Large intestine (tissue), 12 donors: ENCODE measurements at places on chromosomes 6 and 20.

DNA sequence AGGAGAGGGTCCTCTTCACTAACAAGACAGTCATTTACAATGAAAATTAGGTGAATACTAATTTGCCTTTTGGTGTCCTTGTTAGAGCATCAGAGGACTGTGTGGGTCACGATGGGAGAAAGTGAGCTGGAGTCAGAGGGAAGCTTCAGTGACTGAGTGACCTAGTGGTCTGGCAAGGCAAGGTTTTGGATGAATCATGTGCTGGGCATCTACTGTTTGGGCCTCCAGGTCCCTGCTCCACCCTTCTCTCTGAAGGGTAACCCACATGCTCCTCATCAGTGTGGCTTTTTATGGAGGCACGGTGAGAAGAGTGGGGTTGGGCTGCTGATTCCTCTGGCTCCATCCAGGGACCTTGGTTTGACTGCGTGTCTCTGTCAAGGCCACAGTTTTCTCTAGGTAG lies 60.5 kb upstream of the EXOC2 start:
- no peak for DNase-seq

DNA sequence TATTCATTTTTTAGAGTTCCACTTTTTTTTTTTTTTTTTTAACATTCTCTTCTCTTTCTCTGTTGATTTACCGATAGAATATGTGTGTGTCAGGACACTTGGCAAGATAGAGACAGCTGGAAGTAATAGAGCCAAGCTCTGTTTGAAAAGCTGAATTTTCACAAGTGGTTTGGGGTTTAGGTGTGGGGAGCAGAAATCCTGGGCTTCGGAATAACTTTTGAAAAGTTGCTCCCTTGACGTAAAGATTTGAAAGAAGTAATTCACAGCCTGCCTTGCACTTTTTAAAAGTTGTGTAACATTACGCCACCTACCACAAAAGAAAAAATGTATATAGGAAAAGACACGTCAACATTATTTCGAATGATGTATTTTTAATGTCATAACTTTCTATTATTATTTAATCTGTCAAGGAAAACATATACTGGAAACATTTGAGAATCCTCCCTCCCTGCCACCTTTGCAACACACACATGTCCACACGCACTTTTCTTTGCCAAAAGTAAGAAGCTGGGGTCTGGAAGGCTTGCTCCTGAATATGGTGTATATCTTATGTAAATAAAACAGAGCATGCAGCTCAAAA lies 917.9 kb downstream of the KIF16B start:
- DNase-seq = no peak

GRCh38 chr6:21450628-21451027 lies 142.9 kb upstream of the SOX4 start:
- no peak for DNase-seq

DNA sequence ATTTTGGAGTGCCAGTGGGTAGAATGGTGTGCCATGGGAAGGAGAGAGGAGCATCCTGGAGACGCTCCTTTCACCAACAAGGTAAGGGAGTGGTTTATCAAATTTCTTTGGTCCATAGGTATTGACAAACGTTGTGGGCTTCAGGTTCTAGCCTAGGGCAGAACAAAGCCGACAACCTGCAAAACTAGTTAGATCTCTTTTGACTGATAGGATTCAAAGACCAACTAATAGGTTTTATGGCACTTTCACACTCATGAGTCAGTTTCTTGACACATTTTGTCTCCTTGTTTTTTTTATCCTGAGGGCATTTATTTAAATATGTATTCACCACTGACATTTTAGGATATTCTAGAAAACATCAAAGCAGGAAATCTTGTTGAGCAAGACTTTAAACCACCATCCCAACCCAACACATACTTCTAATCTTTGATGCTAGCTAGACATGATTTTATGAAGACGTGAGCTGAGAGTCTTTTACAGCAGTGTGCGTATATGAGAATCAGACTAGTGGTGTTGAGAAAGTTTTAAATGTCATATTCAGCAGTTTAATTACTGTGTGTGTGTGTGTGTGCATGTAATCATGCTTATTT lies 370.4 kb upstream of the HSF2 start:
- peak; percentile 19 for DNase-seq

GRCh38 chr20:52160621-52161204 lies 30.9 kb downstream of the ZFP64 start:
- DNase-seq = no peak

- DNase-seq = no peak
Observed at GRCh38 chr6:141824350-141824749, 308.4 kb upstream of the GJE1 start.

GRCh38 chr20:44666066-44666465 lies 14.6 kb upstream of the ADA start:
- DNase-seq = no peak

- no peak for DNase-seq
Observed at GRCh38 chr20:37822141-37822601, 80.8 kb upstream of the VSTM2L start.

DNA sequence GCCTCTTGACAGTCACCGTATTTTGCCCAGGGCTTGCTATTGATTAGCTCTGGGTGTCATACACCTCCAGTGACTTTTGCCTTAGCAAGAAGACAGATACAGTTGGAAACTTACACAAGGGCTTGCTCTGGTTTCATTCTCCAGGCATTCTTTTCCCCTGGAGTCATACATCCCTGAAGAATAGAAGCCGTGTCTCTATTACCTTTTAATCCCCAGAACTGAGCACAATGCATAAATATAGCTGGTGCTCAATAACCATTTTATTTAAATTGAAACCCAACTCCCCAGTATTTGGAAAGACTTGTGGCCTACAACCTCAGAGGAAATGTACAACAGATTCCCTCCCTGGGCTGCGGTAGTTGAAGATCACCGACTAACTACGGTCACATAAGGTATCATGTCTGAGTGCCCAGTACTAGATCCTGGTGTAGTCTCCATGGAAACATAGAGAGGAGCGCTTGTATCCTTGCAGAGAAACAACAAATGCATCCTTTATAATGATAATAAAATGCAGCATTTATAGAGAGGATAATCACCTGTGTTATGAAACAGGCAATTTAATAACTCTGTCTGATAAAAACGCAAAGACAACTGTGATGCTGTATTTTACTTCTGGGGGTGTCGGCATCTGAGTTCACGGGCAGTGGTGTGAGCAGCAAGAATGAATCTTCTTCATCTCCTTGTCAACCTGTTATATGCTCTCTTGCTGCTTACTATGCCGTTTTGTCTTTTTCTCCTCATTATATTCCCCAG lies 401.2 kb upstream of the AGPAT4 start:
- DNase-seq = no peak

GRCh38 chr6:63486196-63486595 lies 86.1 kb upstream of the LOC128125822 start:
- DNase-seq = peak; percentile 19

DNA sequence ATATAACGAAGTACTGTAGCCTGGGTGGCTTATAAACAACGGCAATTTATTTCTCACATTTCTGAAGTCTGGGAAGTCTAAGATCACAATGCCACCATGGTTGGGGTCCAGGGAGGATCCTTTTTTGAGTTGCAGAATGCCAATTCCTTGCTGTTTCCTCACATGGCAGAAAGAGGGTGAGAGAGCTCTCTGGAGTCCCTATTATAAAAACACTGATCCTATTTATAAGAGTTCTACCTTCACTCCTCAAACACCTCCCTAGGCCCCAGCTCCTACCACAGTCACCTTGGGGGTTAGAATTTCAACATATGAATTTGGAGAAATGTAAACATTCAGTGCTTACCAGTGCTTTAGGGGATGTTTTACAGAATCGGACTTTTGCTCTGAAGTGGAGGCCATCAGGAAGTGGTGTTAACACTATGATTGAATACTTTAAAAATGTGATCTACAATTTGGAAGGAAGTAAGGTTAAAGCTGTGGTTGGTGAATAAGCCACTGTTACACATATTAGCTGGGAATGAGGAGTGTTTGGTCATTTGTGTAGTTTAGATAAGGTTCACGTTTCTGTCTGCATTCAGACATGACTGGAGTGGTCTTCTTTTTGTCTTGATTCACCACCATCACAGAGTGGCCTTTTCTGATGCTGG lies 79.9 kb upstream of the SPTLC3 start:
- peak; percentile 37 for DNase-seq
